ENCODE measurements at places on chromosomes 16 and 17. TPM values are rescaled to one million over a fixed set of nuclear protein-coding genes. Genes with fewer than 3 reads are reported as not detected.

GRCh38 chr17:9018726-9019125, 2.6 kb upstream of the NTN1 start:
- no peak for DNase-seq

Gene GID4
- total RNA-seq, result 12.4 TPM

Gene RAPGEFL1
- total RNA-seq, result 138 TPM

Gene CCL4L2
- 0.81 TPM for total RNA-seq

Data from ureter (tissue), 1 donor.